ENCODE measurements at places on chromosomes 13 and 19. TPM values are rescaled to one million over a fixed set of nuclear protein-coding genes. Genes with fewer than 3 reads are reported as not detected.
A peak's percentile ranks its signal among the peaks of the same experiment; 100 is the strongest.

Gene MVB12A
- total RNA-seq = 59.8 TPM

Gene QPCTL
- 10.0 TPM for total RNA-seq

Gene ONECUT3
- not detected for total RNA-seq

Gene PPM1N
- total RNA-seq = 1.9 TPM

Gene ZNF699
- total RNA-seq = 5.6 TPM

Gene DHDH
- 0.45 TPM for total RNA-seq

Gene URAD
- not detected for total RNA-seq

Gene CEACAM3
- total RNA-seq = not detected

Gene FPR3
- not detected for total RNA-seq

Gene STAP2
- 3.1 TPM for total RNA-seq

Gene SMG9
- total RNA-seq = 21.1 TPM

Gene HCN2
- 1.2 TPM for total RNA-seq

- no peak for DNase-seq
Measured at GRCh38 chr19:16207490-16208025, 9.8 kb downstream of the AP1M1 start.

DNA sequence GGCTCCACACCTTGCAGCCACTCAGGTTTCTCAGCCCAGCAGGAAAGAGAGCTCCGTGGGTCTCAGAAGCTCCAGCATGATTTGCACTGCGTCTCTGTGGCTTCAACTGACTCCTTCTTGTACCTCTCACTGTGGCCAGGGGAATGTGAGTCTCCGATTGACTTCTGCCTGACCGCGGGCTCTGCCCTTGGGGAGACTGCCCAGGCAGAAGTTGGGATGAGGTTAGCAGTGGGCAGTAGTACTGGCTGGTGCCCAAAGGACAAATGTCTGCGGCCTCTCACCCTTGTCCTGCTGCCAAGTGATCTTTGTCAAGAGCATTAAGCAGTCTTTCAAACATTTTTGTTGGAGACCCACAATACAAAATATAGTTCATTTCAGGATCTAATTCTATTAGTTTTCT lies 34.4 kb upstream of the FXYD3 start:
- no peak for DNase-seq

DNA sequence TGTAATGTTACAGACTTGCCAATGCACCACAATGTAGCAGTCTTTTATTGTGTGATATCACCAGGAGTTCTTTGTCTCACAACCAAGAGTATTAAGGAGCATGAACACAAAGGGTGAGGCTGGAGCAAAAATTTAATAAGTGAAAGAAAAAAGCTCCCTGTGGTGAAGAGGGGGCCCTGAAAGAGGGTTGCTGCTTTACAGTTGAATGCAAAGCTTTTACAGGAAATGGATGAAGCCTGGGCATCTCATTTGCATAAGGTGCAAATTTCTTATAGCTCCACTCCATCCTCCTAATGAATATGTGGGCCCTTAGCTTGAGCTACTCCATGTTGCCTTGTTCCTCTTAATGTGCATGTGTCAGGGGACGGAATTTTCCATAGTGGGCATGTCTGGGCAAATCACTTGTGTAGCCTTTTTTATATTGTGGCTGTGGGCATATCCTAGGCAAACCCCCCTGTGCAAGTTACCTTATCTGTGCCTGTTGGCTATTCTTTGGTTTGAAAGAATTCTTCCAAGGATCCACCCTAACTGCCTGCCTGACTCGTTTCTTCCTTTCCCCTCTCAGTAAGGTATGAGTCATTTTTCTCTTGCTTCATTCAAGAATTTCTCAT lies 45.3 kb upstream of the TRPC4 start:
- no peak for DNase-seq

GRCh38 chr19:51064534-51065220 lies at the start of gene KLK13:
KLK13 (minus strand) TSS chr19:51065092; CDS start chr19:51065067, 25 bp downstream.
- DNase-seq = no peak

GRCh38 chr19:7833225-7834099 lies 3.4 kb downstream of the EVI5L start:
- no peak for DNase-seq

GRCh38 chr19:41671486-41671885 lies 16.6 kb downstream of the CEACAM7 start:
- no peak for DNase-seq

DNA sequence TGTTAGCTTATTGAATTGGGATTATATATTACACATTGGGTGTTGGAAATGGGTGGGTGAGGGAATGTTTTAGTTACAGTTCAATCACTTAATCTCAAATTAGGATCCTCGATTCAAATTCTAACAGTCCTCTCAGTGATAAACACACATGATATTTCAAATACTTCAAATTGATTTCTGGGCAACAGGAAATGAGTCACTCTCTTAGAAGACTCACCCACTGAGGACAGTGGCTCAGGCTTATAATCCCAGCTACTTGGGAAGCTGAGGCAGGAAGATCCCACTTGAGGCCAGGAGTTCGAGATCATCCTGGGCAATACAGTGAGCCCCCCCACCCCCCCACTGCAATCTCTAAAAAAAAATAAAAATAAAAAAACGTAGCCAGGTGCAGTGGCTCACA lies 435.3 kb downstream of the KLF12 start:
- no peak for DNase-seq

DNA sequence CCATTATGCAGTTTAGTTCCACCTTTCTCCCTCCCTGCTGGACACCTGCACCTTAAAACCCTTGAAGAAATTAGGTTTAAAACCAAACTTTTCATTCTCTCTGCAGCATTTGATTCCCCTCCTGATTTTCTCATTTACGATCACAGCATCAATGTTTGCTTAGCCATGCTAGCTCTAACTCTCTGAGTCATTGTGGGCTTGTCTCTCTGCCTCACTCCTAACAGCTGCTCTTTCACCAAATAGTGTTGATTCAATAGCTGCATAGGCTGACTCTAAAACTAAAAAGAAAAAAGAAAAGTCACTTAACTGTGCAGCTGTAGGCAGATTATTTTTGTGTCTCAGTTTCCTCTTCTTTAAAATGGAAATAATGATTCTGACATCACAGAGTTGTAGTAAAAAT lies 1124.9 kb downstream of the DIAPH3 start:
- no peak for DNase-seq

DNA sequence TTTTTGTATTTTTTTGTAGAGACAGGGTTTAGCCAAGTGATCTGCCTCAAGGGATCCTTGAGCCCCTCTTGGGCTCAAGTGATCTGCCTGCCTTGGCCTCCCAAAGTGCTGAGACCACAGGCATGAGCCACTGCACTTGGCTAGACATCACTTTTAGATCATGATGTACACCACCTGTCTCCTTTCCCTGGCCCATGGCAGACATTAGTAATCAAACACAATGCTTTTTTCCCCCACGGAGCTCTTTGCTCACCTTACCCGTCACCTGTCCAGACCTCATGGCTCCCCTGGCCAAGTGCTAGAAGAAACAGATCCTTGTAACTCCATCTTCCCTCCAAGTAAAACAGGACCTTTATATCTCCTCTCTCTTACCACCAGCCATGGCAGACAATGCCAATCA lies 18.4 kb downstream of the NUMBL start:
- DNase-seq = no peak

DNA sequence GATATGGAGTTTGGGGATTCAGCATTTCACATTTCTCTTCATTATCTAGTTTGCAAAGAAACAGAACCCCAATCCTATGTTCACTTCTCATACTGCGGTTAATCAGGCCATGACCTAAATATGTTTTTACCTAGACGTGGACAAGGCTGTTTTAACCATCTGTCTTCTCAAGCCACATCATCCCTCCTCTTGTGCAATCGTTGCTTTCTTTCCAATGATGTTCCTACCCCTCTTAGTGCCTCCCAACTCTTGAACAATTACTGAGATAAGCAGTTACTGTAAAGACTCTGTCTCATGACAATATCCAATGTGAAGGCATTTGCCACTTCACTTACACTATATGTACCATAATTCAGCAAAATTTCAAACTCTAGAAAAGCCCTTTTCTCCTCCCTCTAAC lies 406.2 kb downstream of the LIG4 start:
- no peak for DNase-seq

DNA sequence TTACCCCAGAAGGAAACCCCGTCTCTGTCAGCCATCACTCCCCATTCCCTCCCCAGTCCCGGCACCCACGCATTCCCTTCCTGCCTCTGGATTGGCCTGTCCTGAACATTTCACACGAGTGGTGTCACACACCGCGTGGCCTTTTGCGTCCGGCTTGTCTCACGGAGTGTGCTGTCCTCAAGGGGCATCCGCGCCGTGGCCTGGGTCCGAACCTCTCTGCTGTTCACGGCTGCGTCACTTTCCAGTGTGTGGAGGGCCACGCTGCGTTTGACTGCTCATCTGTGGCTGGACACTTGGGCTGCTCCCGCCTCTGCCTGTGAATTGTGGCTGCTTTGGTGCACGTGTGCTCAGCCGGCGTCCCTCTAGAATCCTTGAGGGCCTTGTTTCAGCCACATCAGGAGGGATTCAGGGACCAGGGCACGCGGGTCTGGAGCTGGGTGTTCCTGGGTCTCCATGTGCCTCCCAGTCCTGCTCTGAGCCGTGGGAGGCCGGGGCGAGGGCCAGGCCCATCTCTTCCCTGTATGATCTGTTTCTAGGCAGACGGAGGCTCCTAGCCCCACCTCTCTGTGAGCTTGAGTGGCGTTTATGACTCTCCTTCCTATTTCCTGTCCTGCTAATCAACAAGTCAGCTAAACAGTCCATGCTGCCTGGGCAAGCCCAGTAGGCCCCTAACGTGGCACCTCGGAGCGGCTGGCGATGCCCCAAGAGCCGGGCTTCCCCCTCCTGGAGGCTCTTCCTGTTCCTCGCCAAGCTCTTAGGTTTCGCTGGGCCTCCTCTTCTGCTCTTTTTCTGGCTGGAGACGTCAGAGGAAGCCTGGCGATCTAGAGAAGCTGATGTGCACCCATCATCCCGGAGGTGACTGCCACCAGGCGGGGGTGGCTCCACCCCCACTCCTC lies 8.1 kb downstream of the STK11 start:
- no peak for DNase-seq

DNA sequence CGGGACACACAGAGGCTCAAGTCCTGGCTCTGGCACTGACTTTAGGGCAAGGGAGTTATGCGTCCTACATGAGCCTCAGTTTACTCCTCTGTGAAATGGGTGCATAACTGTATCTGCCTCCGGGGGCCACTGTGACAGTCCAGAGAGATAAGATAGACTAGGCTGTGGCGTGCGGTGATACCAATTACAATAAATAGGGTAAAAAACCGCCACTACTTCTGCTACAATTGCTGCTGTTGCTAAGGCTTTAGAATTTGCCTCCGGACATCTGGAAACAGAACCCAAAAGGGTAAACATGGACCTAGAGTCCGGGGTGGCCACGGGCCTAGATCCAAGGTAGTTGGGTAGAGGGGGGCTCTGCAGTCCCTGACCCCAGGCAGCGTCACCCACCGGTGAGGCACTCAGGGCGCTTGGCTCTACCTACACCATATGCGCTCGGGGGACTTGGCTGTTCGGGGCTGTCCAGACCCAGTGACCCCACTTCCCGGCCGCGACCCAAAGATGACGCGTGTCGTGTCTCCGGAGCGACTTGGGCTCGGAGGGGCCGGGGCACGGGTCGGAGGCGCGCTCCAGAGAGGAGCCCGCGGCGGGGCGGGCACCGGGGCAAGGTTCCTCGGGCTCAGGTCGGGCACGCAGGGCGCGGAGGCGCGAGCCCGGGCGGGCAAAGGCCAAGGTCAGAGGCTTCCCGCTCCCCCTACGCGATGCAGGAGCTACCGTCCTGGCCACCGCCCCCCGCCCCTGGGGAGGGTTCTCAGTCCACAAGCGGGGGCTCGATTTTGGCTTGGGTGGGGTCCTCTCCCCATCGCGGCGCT lies 1.1 kb downstream of the INSR start:
- DNase-seq = no peak

DNA sequence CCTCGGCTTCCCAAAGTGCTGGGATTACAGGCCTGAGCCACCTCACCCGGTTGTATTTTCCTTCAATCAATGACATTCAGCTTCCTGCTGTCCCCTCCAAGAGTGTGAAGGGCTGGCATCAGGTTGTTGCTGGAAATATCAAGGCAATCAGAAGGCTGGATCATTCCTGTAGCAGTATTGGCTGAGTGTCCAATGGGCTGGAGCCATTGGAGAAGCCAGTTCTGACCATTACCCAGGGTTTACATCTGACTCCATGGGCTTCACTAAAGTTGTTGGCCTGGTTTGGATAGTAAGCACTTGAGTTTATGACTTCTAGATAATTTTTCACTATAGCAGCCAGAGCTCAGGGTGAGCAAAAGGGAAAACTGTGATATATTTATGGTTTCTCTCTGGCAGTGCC lies 137.0 kb downstream of the DLEU7 start:
- DNase-seq = no peak

GRCh38 chr19:28185646-28186045 lies 1027.3 kb downstream of the UQCRFS1 start:
- DNase-seq = no peak

- DNase-seq = peak; percentile 84
Measured at GRCh38 chr13:43303033-43303729, 279.8 kb downstream of the DNAJC15 start.

DNA sequence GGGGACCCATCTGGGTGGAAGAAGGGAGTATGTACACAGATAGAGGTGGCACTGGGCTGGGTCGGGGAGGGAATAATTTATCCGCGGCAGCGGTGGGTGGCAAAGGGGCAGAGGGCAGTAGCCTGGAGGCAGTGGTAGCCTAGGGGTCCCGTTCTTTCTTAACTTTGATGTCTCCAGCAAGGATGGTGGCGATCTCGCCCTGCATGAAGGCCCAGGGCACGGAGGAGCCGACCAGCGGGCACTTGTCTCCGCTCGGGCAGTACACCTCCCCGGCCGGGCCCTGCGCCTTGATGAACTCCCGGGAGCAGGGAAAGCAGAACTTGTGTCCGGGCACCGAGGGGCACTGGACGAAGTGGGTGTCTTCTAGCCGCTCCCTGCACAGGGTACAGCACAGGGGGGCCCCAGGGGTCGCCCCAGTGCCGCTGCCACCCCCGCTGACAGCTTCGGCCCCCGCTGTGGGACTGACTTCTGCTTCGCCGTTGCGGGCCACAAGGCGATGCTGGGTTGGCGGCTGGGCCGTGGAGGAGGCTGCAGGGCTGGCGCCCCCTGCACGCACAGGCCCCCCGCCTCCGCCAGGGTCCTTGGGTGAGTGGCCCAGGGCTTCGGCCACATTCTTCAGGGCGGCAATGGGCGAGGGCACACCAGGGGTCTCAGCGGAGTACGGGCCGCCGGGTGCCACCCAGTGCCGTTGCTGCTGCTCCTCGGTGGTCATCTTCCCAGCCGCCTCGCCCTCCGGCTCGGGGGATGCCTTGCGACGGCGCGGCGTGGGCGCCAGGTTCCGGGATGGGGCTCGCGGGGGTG lies 1.9 kb downstream of the IRF2BP1 start:
- no peak for DNase-seq

DNA sequence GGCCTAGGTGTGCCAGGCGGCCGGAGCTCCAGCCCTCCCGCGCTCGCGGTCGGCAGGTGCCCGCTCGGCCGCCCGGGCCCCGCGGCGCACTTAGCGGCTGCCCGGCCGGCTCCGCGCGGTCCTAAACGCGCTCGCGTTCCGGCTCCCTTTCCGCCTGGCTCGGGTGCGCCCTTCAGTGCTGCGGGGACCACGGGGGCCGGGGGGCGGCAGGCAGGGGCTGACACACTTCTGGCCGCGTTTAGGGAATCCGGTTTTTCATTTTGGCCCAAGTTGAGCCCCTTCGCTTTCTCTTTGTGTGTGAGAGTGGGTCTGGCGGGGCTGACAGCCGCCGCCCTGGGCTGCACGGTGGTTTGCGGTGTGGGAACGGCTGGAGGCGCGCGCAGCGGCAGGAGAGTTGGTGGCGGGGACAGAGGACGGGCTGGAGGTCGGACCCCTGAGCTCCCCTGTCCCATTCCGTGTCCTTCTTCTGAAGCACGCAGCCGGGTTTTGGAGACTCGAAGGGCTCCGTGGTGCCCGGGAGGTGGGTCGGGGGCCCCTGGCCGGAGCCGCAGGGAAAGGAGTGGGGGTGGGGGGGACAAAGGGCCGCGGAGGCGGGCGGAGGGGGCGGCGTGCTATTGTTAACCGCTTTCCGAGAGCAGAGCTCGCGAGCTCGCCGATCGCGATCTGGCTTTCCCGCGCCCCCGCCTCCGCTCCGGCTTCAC lies 3.1 kb downstream of the FGF9 start:
- no peak for DNase-seq

Data from SK-MEL-5 (cell line).